Right hindlimb (tissue), 1 donor: ENCODE measurements at places on chromosomes 3 and 15.

- DNase-seq = no peak
Measured at GRCh38 chr3:164458986-164459385, 619.3 kb downstream of the SI start.

DNA sequence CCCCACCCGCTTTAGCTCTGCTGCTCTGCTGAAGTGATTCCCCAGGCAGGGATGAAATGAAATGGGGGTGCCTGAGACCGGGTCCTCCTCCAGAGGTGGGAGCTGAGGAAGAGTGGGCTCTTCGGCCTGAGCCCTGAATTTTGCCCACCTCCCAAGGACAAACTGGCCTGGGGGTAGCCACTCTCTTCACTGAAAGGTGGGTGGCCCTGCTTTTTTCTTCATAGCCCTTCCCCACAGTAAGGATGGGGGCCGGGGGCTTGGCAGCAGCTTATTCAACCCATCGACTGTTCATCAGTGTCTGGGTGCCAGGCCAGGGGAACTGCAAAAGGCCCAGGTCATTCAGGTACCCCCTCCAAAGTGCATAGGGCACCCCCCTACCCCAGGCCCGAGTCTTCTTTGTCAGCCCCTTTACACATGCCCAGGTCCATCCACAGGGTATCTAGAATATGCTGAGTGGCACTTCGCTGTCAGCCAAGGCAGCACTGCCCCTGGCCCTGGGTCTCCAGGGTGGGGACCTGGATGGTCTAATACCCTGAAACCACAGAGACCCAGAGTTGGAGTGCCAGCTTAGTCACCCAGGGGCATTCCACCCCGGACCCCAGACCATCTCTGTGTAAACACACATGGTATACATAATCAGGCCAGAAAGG, 7.9 kb downstream of the SCN5A start:
- no peak for DNase-seq

DNA sequence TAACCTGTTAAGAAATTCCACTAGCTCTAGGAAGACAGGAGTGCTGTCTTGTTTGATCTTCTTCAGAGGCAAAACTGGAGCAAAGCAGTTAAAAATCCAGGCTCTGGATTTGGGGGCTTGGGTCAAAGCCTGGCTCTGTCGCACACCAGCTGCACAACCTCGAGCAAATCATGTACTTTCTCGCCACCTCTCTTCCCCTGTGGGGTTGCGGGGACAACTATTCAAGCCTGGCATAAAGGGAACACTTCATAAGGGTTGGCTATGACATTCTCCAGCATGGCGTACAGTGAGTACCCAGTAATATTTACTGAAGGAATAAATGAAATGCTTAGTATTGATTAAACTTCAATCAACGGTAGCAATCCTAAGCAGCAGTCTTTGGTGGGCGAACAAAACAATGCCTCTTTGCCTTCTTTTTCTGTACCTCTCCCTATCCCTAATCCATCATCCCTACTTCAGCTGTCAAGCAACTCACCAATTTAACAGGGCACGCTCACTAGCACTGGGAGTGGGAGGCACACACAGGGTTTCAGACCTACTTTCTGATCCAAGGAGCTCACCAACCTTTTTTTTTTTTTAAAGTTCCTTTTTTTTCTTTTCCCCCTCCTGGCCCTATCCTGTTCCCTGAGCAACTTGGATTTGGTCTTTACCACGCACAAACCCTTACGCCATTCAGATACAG, 33.0 kb downstream of the GNB5 start:
- no peak for DNase-seq

DNA sequence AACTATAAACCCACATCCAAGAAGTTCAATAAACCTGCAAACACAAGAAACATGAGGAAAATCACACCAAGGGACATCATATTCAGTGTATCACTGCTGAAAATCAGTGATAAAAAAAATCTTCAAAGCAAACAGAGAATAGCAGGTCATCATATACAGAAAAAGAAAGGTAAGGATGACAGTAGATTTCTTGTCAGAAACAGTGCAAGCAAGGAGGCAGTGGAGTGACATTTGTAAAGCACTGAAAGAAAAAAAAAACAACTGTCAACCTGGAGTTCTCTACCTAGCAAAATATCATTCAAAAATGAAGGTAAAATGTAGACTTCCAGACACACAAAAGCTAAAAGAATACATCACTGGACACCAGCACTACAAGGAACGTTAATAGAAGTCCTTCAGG, 71.5 kb downstream of the TRPC1 start:
- no peak for DNase-seq

- no peak for DNase-seq
Measured at GRCh38 chr3:111081008-111081545, 9.5 kb downstream of the NECTIN3 start.

DNA sequence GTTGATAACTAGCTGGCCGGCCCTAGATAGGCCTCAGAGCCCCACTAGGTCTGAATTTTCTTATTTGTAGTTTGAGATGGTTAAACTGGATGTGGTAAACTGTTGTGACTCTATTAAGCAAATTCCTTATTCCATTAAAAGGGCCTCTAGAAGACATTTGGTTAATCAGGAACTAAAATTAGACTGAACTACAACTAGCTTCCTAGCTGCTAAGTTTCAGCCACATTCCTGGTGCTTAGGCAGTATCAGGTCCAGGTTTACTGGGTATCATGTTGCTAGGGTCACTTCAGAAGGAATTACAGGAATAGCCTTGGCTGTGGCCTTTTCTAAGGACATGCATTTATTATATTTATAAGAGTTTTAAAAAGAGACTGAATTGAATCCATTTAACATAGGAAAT, 136.3 kb downstream of the PLD1 start:
- DNase-seq = no peak

- no peak for DNase-seq
Measured at GRCh38 chr3:127524296-127524896, 66.1 kb downstream of the TPRA1 start.

DNA sequence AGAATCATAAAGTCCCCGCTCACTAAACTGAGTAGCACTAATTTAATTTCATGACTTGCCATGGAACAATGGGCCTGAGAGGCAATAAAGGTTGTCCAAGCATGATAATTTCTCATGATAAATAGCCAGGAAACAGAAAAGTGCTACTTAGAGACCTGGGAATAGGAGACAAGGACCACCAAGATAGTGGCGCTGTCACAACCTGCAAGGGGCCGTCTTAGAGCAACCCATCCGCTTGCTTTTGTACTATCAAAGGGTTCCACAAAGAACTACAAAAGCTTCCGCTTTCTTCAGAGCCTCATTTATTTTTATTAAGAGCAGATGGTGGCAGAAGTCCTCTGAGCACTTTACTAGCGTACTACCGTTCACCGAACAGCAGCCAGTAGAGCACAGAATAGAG, 421.7 kb upstream of the GRM7 start:
- DNase-seq = no peak

GRCh38 chr3:18672561-18672960, 247.4 kb upstream of the SATB1 start:
- no peak for DNase-seq

GRCh38 chr15:55619783-55620182, 31.6 kb upstream of the PYGO1 start:
- no peak for DNase-seq

DNA sequence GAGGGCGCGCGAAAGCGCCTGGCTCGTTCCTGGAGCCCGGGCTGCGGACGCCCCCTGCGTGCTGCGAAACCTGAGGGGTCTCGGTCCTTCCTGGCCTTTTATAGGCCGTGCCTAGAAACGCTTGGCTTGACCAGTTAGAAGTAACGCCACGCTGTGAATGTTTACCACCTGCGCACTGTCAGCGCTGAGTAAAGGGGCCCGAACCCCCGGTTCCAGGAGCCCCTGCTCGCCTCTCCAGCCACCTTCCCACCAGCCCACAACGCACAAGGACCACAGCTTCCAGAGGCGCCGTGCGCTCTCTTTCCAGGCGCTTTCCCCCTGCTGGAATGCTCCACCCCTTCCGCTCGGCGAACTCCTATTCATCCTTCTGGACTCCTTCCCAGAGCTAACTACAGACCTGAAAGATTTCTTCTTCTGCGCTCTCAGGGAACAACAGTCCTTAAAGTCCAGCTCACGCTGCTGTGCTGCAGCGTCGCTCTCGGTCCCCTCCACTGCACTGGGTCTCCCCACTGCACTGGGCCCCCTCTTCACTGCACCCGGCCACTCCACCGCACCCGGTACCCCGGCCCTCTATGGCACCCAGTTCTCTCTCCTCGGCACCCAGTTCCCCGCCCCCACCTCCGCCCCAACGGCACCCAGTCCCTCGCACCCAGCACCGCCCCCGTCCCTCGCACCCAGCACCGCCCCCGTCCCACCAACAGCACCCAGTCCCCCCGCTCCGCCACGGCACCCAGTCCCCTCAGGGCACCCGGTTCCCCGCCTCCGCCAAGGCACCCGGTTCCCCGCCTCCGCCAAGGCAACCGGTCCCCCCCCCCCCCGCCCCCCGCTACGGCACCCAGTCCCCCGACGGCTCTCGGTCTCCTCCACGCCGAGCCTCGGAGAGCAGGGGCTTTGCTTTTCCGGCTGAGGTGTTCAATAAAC, 69.8 kb downstream of the SQOR start:
- DNase-seq = no peak

GRCh38 chr3:105367063-105367405, 325 bp downstream of the ALCAM start:
- DNase-seq = peak; percentile 40

DNA sequence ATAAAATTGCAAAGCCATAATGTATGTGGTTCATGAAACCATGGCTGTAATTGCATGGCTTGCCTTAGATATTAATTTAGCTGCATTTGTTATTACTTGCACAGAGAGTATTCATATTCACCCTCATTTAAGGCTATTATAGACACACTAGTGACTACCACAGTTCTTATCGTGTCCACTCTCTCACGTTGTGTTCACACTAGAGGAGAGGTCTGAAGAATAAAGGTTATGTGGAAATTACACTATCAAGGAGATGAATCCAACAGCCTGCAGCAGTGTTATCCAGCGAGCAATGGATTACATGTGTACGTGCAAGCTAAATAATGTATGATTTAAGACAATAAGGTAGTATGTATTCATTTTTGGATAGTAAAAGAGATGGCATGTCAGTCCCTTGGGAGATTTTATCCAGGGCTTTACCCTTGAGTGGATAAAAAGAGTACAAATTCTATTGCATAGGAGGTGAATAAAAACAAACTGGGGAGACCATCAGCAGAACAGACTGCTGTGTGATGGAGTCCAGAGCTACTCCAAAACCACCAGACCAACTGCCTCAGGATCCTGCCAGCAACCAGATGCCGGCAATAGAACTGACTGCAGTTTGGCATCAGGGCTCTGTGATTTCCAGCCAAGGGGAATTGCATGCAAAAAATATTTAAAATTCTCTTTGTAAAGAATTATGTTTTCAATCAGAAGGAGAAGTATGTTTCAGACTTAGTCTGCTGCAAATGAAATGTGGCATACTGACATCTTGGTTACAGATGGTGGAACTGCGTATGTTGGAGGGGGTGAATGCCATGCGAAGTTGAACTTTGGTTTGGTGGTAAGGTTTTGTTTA, 146.6 kb downstream of the RBMS3 start:
- peak; percentile 65 for DNase-seq

DNA sequence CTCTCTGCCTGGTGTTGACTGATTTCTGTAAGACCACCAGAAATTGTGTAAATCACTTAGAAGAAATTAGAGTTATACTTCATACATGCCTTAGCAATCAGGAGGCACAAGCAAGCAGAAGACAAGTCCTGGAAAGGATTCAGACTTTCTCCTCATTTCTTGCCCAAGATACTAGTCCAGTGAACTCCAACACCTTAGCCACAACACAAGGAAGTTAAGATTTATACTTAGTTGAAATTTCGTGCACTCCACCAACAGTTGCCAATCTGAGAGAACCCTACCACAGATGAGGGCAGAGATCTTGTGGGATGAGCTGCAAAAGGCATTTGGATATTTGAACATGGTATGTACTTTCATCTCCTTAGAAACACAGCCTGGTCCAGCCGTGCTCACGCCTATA, 2.3 kb downstream of the P3H2 start:
- DNase-seq = no peak

GRCh38 chr15:70235347-70235746, 137.6 kb upstream of the TLE3 start:
- DNase-seq = peak; percentile 8

DNA sequence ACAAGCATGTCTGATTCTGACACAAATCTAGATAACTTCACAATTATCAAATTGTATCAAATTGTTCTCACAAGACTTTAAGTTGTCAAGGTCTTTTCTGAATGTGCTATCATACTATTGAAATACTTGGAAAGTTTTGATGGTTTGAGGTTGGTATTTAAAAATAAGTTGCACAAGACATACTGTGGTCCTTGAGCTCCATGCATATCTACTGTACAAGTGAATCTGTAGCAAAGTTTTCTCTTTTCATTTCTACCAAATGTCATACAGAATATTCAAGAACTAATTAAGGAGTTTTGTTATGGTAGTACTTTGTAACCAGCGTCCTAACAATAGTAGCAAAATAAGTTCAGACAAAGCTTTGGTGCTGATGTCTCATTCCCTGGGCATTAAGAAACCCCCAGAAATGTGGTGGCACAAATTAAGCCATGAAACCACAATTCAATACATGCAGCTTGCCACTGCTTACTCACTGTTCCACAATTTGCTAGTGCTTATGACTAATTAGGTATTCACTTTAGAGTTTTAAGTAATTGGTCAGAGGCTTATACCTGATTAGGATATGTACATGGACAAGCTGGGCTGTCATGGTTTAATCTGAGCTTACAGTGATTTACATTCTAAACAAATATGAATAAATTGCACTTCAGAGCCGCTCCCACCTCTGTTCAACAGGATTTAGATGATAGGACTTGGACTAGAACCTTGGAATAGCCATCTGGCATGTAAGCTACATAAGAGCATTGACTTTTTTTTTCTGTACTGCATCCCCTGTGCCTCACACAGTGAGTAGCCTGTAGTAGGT, 8.8 kb downstream of the TBC1D23 start:
- DNase-seq = no peak

DNA sequence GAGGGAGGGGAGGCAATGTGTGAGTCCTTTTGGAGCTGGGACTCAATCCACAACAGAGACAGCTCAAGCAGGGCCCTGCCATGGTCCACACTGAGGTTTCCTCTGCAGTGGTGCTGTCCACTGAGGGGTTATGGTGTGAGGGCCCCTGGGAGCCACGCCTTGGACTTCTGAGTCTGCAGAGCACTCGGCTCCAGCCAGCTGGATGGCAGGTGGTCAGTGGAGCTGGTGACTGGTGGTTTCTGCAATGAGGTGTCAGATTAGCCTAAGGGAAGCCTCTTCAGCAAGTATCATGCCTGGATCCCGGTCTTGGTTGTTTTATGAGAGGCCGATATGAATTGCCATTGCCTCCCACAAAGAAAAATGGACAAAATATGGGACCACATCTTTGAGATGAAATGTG, 21.7 kb downstream of the LSM3 start:
- no peak for DNase-seq

DNA sequence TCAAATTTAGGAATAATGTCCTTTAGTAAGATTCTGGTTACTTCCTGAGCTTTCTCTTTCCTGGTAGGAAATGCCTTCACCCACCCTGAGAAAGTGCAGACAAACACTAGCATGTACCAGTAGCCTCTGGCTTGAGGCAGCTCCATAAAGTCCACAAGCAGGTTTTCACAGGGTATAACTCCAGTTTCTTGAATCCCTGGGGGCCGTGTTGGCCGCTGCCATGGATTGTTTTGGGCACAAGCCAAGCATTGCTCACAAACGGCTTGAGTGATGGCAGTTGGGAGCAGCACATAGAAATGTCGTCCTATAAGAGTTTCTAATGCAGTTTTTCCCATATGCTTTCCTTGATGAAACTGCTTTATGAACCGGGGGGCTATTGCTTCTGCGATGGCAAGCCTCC, 164.1 kb downstream of the STXBP5L start:
- peak; percentile 53 for DNase-seq

GRCh38 chr3:152060701-152061100, 187.3 kb downstream of the SUCNR1 start:
- no peak for DNase-seq

- DNase-seq = no peak
Measured at GRCh38 chr3:186075931-186076567, 32.8 kb downstream of the ETV5 start.
